ENCODE measurements at places on chromosomes 13 and 19. TPM values are rescaled to one million over a fixed set of nuclear protein-coding genes. Genes with fewer than 3 reads are reported as not detected.

WDR88 gene
- not detected for total RNA-seq

SCGB2B2 gene
- total RNA-seq, result 0.24 TPM

DNA sequence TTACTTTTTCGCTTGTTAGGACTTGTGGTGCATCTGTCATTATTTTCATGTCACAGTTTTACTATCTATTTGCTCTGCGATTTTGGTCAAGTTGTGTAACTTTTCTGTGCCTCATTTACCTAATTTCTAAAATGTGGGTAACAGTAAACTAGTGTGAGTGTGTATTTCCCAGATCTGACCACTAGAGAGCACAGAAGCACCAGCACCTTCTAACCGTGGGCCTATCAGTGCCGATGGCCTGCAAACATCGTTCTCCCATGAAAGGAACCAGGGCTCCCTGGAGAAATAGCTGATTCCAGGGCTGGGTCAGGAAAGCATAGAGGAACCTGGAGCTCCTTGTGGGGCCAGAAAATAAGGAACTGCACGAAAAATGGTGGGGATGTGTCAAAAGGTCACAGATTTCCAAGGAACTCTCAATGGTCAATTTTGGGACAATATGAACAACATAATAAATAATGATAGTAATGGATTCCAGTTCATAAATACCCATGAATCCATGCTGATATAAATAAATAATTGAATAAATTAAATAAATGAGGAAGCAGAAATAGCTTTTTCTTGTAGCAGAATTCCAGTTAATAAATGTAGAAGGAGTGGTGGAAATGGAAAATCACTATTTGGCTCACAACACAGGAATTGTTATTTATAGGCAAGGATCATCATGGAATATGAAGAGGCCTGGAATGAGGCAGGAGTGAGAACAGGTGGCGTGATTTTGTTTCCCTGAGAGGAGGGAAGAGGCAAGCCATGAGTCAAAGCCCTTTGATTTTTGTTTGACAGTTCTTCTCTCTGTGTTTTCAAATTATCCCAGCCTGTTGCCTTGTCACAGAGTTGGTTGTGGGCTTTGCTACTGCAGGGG is 31.1 kb downstream of the CEACAM8 start:
- H3K36me3 ChIP-seq, result no peaks in the 10 kb centered on the region
- peaks cover 26% of the 10 kb centered on the region for H3K27me3 ChIP-seq
- H3K4me3 ChIP-seq, result no peak overlapping the region

RINL gene
- total RNA-seq, result 62.7 TPM

DNA sequence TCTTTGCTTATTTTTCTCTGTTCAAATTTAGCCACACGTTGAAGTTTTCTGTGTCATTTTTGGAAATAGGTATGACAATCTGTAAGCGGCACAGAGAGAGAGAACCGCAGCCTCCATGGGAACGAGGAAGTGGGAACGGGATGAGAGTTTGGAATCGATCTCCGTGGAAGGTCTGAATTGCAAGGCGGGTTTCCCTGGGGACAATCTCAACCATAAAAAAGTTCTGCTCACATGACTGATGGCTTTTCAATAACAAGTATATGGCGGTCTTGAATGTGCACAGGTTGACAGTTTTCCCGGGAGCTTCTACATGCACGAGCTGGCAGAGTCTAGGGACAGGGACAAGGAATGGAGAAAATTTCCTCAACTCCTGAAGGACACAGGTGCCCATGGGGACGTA is 90.9 kb downstream of the INSR start:
- DNase-seq, result no peak
- no peak overlapping the region for H3K4me3 ChIP-seq
- H3K27ac ChIP-seq, result no peak overlapping the region

PRSS57 gene
- not detected for total RNA-seq

DAND5 gene
- total RNA-seq, result not detected

DNA sequence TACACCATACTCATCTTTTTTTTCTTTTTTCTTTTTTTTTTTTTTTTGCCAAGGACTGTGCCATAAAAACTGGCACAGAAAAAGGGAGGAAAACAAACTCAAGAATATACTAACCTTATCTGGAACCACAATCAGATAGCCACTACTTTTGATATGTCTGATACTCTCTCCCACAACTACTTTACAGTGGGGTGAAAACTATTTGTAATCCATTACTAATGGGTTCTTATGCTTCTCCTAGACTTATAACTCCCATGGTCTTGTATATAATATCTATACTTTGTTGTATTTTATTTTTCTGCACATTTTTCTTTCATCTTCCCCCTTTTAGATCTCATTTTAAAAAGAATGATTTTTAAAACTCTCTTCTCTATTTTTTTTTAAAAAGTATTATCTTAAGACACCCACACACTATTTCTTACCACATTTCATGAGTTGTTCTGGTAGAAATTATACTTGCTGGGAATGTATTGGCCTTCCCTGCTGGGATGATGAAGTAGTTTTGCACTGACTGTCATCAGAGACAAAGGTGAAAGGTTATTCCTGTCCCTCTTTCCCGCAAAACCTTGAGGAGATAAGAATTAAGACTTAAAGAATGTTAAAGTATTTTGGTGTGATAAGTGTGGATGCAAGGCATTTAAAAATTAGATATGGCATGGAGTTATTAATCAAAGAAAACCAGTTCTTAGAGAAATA is 146.7 kb upstream of the KLF12 start:
- peaks cover 14% of the 10 kb centered on the region for H3K27me3 ChIP-seq
- peaks cover 17% of the 10 kb centered on the region for H3K4me1 ChIP-seq
- DNase-seq, result no peak
- H3K36me3 ChIP-seq, result no peaks in the 10 kb centered on the region

GRCh38 chr19:36401475-36401874 is 17.0 kb downstream of the ZFP82 start:
- H3K4me3 ChIP-seq, result no peak overlapping the region
- no peak overlapping the region for H3K27ac ChIP-seq

GRCh38 chr13:111429064-111429558 is 108.7 kb downstream of the TEX29 start:
- H3K4me1 ChIP-seq, result no peaks in the 10 kb centered on the region
- peaks cover 8% of the 10 kb centered on the region for H3K27me3 ChIP-seq
- H3K4me3 ChIP-seq, result peak overlapping the region; percentile 9
- no peaks in the 10 kb centered on the region for H3K36me3 ChIP-seq
- no peak overlapping the region for H3K27ac ChIP-seq

LILRB4 gene
- not detected for total RNA-seq

DNA sequence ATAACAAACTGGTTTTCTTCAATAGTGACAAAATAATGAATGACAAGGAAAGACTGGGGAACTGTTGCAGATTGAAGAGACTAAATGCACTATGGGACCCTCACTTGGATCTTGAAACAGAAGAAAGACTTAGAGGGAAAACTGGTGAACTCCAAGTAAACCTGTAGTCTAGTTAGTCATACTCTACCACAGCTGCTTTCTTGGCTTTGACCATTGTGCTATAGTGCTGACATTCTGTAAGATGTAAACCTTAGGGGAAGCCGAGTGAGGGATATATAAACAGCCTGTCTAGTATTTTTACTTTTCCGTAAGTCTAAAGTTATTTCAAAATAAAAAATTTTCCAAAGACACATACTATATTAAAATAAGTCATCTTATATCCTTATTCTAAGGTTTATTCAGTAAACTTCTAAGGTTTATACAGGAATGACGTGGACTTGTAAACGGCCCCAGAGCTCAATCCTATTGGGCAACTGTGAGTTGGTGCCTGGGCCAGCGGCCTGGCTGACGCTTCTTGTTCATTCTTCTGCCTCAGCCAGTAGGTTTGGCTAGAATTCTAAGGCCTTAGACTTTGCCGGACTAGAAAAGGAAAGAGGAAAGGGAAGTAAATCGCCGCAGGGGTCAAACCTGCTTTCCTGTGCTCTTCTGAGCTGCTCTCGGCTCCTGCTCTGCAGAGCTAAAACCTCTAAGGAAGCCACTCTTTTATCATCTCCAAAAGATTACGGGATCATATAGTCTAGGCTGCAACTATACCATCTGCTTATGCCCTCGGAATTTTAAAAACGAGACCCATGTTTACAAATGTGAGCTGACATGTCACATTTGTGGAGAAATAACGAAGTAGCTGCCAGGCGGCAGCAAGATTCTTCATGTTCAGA is 33.6 kb upstream of the UBE2L5 start:
- H3K36me3 ChIP-seq, result peaks cover 2% of the 10 kb centered on the region
- H3K4me3 ChIP-seq, result peak overlapping the region; percentile 74
- H3K4me1 ChIP-seq, result peaks cover 42% of the 10 kb centered on the region
- no peaks in the 10 kb centered on the region for H3K27me3 ChIP-seq

GRCh38 chr13:71459708-71460107 is 407.3 kb downstream of the DACH1 start:
- no peak overlapping the region for H3K4me3 ChIP-seq
- H3K4me1 ChIP-seq, result no peaks in the 10 kb centered on the region
- no peak for DNase-seq
- no peaks in the 10 kb centered on the region for H3K27me3 ChIP-seq
- no peak overlapping the region for H3K27ac ChIP-seq

DNA sequence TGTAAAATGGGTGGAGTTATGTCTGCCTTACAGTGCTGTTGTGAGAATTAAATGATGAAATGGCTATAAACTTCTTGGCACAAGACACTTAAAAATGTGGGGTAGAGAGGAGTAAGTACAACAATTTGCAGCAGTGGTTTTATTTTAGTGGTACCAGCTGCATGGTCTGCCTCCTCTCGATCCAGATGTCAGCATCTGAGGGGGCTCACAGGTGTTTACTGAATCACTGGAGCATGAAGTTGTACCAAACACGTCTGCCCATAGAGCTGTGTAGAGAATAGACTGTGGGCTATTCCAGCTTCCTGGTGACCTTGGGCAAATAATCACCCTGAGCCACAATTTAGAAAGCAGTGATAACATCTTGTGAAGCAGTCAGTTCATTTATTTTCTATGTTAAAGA is 11.1 kb downstream of the SLC10A2 start:
- H3K4me3 ChIP-seq, result no peak overlapping the region
- no peak overlapping the region for H3K27ac ChIP-seq
- DNase-seq, result no peak
- H3K4me1 ChIP-seq, result no peaks in the 10 kb centered on the region
- H3K27me3 ChIP-seq, result no peaks in the 10 kb centered on the region

DNA sequence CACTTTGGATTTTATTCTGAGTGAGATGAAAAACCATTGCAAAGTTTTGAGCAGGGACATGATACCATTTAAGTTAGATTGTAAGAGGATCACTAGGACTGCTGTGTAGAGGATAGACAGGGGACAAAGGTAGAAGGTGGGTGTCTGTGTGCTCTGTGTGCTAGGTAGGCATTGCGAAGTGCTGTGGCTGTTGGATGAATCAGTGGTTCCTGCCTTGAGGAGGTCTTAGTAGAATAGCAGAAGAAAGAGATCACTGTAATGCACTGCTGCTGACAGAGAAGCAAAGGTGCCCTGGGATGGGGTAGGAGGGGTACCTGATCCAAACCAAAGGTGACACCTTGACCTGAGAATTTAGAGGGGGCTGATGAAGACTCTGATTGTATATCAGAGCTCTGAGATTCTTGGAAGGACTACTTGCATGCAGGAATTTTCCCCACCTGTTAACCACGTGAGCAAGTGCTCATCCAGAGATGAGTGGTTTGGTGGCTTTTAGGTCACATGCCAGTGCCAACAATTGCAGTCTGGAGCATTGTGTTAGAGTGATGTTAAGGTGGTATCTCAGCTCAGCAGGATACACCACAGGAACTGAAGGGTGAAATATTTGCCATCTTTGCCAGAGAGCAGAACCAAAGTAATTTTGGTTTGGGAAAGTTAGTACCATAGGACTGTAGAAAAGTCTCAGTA is 10.8 kb downstream of the WASF3 start:
- no peak overlapping the region for H3K27ac ChIP-seq
- H3K4me3 ChIP-seq, result no peak overlapping the region
- no peaks in the 10 kb centered on the region for H3K4me1 ChIP-seq

ZNF284 gene
- 1.2 TPM for total RNA-seq

- no peaks in the 10 kb centered on the region for H3K4me1 ChIP-seq
- H3K27ac ChIP-seq, result no peak overlapping the region
- DNase-seq, result no peak
- no peaks in the 10 kb centered on the region for H3K36me3 ChIP-seq
- no peaks in the 10 kb centered on the region for H3K27me3 ChIP-seq
Measured at GRCh38 chr13:81683521-81683920, 1342.6 kb upstream of the SPRY2 start.

HSH2D gene
- 22.7 TPM for total RNA-seq

VRK3 gene
- 70.0 TPM for total RNA-seq

ADAMTSL5 gene
- 5.4 TPM for total RNA-seq

- H3K27ac ChIP-seq, result peak overlapping the region; percentile 82
- peak overlapping the region; percentile 87 for H3K4me3 ChIP-seq
- H3K36me3 ChIP-seq, result peaks cover 3% of the 10 kb centered on the region
- peak; percentile 99 for DNase-seq
- H3K27me3 ChIP-seq, result peaks cover 5% of the 10 kb centered on the region
Measured at GRCh38 chr19:46634045-46634655, 1.9 kb downstream of the GNG8 start.

CRB3 gene
- total RNA-seq, result 0.26 TPM

CCDC194 gene
- 2.6 TPM for total RNA-seq

- H3K27ac ChIP-seq, result no peak overlapping the region
- H3K27me3 ChIP-seq, result no peaks in the 10 kb centered on the region
- peak overlapping the region; percentile 99 for H3K4me3 ChIP-seq
- no peak for DNase-seq
Measured at GRCh38 chr19:47511681-47512080, 3.2 kb downstream of the NAPA start.

GRCh38 chr19:34851277-34851804 is 75.4 kb upstream of the ZNF30 start:
- H3K4me3 ChIP-seq, result no peak overlapping the region
- H3K27me3 ChIP-seq, result no peaks in the 10 kb centered on the region
- H3K36me3 ChIP-seq, result peaks cover 2% of the 10 kb centered on the region
- H3K4me1 ChIP-seq, result peaks cover 2% of the 10 kb centered on the region
- no peak overlapping the region for H3K27ac ChIP-seq

ATP8B3 gene
- total RNA-seq, result 3.6 TPM

DNA sequence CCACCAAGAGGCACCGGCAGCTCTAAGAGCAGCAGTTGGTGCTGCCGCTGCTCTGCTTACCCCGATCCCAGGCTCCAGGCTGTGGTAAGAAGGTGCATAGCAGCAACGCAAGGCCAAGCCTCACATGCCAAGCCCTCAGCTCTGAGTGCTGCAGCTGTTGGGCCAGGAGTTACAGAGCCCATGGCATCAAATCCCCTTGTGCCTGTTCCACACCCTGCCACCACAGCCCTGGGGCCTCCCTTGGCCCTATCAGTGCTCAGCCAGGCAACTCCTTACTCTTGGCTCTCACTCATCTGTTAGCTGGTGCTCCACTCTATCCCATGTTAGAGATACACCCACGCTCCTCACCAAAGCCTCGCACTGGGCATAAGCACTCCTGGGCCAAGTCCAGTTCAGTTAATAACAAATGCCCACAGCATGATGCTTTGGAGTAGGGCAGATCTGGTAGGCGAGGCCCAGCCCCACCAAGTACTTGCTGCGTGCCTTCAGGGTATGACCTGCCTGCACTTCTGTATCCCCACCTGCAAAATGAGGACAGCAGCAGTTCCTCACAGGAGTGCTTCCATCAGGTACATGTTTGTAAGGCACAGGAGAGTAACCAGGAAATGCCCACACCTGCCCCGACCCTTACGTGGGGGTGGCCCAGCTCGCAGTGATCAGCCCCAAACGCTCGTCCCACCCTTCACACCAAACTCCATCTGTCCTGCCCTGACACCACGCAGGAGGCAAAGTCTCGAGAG is 16.2 kb downstream of the AKAP8L start:
- peaks cover 8% of the 10 kb centered on the region for H3K4me1 ChIP-seq
- H3K27me3 ChIP-seq, result no peaks in the 10 kb centered on the region
- peaks cover 34% of the 10 kb centered on the region for H3K36me3 ChIP-seq
- no peak overlapping the region for H3K27ac ChIP-seq
- H3K4me3 ChIP-seq, result no peak overlapping the region

GRCh38 chr13:60572003-60572798 is 175.2 kb downstream of the TDRD3 start:
- no peaks in the 10 kb centered on the region for H3K4me1 ChIP-seq
- no peak overlapping the region for H3K4me3 ChIP-seq
- DNase-seq, result no peak
